ENCODE measurements at places on chromosomes 1 and 21. TPM values are rescaled to one million over a fixed set of nuclear protein-coding genes. Genes with fewer than 3 reads are reported as not detected.

- no peaks in the 10 kb centered on the region for H3K27me3 ChIP-seq
- H3K4me1 ChIP-seq: peaks cover 47% of the 10 kb centered on the region
- peak overlapping the region; percentile 39 for H3K27ac ChIP-seq
Observed at GRCh38 chr1:172670316-172670715, 11.4 kb downstream of the FASLG start.

- H3K4me1 ChIP-seq: peaks cover 26% of the 10 kb centered on the region
- no peak overlapping the region for H3K4me3 ChIP-seq
- peaks cover 8% of the 10 kb centered on the region for H3K27me3 ChIP-seq
- H3K27ac ChIP-seq: no peak overlapping the region
Observed at GRCh38 chr21:45768740-45769048, 125.2 kb downstream of the PCBP3 start.

- H3K27ac ChIP-seq: no peak overlapping the region
- H3K36me3 ChIP-seq: no peaks in the 10 kb centered on the region
- H3K4me1 ChIP-seq: peaks cover 12% of the 10 kb centered on the region
- peaks cover 3% of the 10 kb centered on the region for H3K27me3 ChIP-seq
Observed at GRCh38 chr1:50333595-50333974, 89.7 kb downstream of the DMRTA2 start.

DNA sequence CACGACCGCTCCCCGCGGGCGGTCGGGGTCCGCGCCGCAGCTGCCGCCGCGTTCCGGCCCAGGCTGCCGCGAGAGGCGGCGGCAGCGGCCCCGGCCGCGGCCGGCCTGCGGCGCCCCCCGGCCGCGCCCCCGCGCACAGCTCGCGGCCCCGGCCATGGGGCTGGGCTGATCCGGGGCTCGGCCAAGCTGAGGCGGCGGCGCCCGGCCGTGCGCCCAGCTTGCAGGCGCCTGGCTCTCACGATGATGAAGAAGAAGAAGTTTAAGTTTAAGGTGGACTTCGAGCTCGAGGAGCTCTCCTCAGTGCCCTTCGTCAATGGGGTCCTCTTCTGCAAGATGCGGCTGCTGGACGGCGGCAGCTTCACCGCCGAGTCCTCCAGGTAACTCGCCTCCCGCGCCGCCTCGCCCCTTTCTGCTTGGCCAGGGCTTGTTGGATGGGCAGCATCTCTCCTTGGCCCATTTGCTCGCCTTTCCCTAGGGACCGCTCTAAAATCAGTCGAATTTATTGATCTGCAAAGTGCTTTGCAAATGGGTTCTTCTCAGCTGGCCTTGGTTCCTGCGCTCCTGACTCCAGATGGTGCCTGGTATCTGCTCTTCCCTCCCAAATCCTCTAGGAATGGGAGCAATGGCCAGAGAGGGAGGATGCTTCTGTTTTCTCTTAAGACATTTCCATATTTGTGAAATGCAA lies 431 bp downstream of the EEIG2 start:
- no peaks in the 10 kb centered on the region for H3K36me3 ChIP-seq
- peaks cover 26% of the 10 kb centered on the region for H3K4me1 ChIP-seq
- H3K27ac ChIP-seq: peak overlapping the region; percentile 15
- H3K4me3 ChIP-seq: peak overlapping the region; percentile 80

The HCN3 gene
- 4.1 TPM for total RNA-seq

The SLC41A1 gene
- total RNA-seq: 25.5 TPM

DNA sequence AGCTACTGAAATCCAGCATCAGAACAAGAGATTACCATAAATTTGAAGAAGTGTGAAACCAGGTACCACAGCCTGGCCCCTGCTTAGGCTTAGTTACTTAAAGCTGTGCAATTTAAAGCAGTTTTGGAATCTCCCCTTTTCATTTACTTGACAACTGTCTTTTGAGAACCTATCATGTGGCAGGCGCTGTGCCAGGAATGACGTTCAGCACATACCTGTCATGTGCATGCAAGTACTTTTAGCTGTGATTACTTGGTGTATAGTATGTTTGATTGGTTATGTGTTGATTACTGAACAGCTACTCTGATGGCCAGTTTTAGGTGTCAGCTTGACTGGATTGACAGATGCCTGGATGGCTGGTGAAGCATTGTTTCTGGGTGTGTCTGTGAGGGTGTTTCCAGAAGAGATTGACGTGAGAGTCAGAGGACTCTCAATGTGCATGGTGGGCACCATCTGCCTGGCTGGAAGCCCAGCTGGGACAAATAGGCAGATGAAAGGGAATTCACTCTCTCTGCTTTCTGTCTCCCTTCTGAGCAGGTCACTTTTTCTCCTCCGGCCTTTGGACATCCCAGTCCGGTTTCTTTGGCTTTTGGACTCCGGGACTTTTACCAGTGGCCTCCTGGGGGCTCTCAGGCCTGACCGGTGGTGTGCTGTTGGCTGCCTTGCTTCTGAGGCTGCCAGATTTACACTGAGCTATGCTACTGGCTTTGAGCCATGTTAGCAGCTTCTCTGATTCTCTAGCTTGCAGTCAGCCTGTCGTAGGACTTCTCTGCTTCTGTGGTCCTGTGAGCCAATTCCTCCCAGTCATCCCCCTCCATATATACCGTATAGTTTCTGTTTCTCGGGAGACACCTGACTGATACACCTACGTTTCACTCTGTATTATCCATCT lies 178.0 kb downstream of the RYR2 start:
- no peak overlapping the region for H3K27ac ChIP-seq
- no peak overlapping the region for H3K4me3 ChIP-seq
- peaks cover 5% of the 10 kb centered on the region for H3K27me3 ChIP-seq
- no peaks in the 10 kb centered on the region for H3K4me1 ChIP-seq

- H3K27ac ChIP-seq: no peak overlapping the region
- no peaks in the 10 kb centered on the region for H3K27me3 ChIP-seq
- DNase-seq: no peak
- no peak overlapping the region for H3K4me3 ChIP-seq
Observed at GRCh38 chr1:206498685-206499084, 8.6 kb upstream of the RASSF5 start.

DNA sequence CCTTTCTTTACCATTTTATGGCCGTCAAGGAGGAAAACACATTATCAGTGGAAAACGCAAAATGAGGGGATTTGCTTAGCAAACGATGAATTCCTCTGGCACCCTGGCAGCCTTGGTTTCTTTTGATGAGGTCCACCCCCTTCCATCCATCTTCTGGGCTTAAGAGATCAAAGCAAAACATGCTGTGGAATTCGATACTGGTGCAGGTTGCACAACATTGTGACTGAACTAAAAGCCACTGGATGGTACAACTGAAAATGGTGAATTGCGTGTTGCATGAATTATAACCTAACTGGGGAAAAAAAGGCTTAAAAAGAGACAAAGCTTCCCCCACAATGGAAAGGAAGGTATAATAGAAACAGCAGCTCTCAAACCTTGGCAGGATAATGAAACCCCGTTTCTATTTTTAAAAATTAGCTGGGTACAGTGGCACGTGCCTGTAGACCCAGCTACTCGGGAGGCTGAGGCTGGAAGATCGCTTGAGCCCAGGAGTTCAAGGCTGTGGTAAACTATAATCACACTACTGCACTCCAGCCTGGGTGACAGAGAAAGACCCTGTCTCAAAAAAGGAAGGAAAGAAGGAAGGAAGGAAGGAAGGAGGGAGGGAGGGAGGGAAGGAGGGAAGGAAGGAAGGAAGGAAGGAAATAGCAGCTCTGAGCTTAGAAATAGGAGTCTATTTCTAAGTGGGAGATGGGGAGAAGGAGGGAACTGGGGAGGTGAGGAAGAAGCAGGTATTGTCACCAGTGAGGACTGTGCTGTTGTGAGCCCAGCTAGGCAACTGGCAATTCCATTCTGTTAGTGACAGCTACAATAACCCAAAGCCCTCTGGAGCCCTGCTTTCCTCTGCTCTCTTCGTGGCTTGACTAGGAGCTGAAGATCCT lies 29.0 kb upstream of the LGALS8 start:
- H3K4me1 ChIP-seq: peaks cover 5% of the 10 kb centered on the region
- no peak overlapping the region for H3K4me3 ChIP-seq
- peaks cover 23% of the 10 kb centered on the region for H3K27me3 ChIP-seq
- no peak overlapping the region for H3K27ac ChIP-seq

The PLPPR4 gene
- total RNA-seq: not detected

GRCh38 chr1:222240536-222241181 lies 307.2 kb downstream of the HHIPL2 start:
- H3K4me3 ChIP-seq: no peak overlapping the region
- DNase-seq: no peak

GRCh38 chr1:198483006-198483405 lies 57.5 kb downstream of the ATP6V1G3 start:
- no peak overlapping the region for H3K4me3 ChIP-seq
- H3K36me3 ChIP-seq: no peaks in the 10 kb centered on the region
- no peaks in the 10 kb centered on the region for H3K4me1 ChIP-seq
- DNase-seq: no peak
- no peak overlapping the region for H3K27ac ChIP-seq

DNA sequence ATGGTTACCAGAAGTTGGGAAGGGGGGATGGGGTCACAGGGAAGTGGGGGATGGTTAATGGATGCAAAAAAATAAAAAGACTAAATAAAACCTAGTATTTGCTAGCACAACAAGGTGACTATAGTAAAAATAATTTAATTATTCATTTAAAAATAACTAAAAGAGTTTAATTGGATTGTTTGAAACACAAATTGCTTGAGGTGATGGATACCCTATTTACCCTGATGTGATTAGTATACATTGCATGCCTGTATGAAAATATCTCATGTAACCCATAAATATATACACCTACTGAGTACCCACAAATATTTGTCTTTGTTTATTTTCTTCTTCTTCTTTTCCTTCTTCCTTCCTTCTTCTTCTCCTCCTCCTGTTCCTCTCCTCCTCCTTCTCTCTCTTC lies 57.8 kb upstream of the MACF1 start:
- DNase-seq: no peak
- H3K4me3 ChIP-seq: no peak overlapping the region
- no peaks in the 10 kb centered on the region for H3K4me1 ChIP-seq
- H3K36me3 ChIP-seq: no peaks in the 10 kb centered on the region
- H3K27ac ChIP-seq: no peak overlapping the region
- no peaks in the 10 kb centered on the region for H3K27me3 ChIP-seq
